ENCODE measurements at places on chromosomes 12 and 14.

DNA sequence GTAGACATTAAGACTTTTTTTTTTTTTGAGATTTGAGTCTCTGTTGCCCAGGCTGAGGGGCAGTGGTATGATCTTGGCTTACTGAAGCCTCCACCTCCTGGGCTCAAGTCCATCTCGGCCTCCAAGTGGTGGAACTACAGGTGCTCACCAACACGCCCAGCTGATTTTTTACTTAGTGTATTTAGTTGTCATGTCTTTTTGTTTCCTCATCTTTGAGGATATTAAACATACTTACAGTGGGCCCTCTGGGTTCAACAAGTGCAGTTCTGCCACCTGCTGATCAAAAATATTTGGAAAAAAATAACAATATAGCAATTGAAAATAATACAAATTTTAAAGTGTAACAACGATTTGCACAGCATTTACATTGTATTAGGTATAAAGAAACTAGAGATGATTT, 4.4 kb upstream of the B4GALNT1 start:
- DNase-seq = no peak

DNA sequence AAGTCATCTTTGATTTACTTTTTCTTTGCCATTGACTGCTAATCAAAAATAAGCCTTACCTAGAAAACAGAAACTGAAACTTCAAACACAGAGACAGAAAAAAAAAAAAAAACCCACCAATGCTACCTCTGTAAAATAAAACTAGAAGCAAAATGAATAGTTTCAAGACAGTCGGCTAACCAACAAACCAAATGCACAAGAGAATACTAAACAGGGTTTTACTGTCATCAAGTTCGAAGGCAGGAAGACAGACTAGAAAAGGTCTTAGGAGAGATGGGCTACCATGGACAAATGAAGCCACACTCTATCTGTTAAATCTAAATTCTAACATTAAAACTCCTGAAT, 59.5 kb downstream of the SEL1L start:
- DNase-seq = no peak

- no peak for DNase-seq
Measured at GRCh38 chr12:25623816-25624215, 70.7 kb upstream of the LMNTD1 start.

DNA sequence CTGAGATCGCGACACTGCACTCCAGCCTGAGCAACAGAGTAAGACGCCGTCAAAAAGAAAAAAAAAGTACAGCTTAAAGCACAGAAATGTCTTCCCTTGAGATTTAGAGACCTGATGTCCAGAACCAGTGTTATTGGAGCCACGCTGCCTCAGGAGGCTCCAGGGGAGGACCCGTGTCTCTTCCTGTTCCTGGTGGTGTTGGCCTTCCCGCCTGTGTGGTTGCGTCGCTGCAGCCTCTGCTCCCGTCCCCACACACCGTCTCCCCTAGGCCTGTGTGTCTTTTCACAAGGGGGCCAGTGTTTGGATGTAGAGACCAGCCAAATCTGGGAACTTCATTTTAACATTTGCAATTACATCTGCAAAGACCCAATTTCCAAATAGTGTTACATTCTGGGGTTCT, 8.6 kb upstream of the FBRSL1 start:
- no peak for DNase-seq

GRCh38 chr12:1318327-1319031, 275.9 kb downstream of the FBXL14 start:
- peak; percentile 42 for DNase-seq

DNA sequence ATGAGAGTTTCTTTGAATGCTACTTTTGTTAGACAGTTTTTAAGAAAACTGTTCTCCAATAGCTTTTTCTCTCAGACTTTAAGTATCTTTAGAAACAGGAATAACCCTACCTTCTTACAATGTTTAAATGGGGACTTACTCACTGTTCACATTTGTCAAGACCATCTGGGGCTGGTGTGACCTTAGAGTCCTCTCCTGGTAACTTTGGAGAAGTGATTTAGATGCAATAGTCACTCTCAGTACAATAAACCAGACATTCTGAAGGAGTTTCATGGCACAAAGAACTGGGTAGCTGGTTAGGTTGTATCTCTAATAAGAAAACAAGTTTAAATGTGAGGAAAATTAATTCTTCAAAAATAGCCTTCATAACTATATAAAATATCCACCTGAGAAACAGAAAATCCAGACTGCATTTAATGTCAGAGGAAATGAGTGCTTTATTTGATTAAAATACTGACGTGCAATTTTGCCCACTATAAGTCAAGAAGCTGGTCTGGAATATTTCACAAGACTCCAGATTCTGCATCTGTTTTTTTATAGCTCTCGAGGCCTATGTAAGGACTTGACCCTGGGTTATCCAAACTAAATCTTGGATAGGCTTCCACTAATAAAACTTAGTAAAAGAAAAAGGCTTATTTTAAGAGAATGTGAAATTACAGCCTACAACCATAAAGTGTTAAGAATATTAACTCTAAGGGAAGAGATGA, 108.7 kb downstream of the PTGER2 start:
- no peak for DNase-seq

DNA sequence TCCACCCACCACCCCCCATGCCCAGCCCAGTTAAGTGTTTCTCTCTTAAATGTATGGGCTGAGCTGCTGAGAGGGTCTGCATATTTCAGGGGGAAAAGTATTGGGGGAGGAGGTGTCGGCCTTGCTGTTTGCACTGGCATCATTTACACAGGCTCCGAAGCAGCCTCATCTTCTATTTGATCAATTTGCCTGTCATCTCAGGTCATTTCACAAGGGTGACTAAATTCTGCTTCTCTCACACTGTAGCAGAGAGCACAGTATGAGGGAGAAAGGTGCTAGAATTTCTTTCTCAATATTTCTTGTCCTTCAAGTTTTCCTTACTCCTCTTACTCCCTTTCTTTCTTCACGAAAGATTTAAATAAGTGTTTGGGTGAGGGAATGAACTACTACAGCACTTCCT, 135.9 kb downstream of the AACS start:
- DNase-seq = no peak

DNA sequence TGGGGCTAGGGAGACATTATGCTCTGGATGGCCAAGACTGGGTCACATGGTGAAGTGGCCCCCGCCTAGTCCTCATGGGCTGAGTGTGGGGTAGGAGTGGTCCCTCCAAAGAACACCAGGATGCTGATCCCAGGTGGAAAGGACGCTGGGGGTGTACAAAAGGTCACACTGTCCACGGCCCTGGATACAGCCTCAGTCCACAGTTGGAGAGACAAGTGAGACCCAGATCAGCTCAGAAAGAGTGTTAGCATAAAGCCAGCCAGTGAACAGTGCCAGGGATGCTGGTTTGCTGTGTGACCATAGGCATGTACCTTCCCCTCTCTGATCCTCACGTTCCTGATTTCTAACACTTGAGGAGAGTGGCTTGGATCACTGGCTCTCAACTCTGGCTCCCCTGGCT, 13.4 kb upstream of the OAS2 start:
- no peak for DNase-seq

DNA sequence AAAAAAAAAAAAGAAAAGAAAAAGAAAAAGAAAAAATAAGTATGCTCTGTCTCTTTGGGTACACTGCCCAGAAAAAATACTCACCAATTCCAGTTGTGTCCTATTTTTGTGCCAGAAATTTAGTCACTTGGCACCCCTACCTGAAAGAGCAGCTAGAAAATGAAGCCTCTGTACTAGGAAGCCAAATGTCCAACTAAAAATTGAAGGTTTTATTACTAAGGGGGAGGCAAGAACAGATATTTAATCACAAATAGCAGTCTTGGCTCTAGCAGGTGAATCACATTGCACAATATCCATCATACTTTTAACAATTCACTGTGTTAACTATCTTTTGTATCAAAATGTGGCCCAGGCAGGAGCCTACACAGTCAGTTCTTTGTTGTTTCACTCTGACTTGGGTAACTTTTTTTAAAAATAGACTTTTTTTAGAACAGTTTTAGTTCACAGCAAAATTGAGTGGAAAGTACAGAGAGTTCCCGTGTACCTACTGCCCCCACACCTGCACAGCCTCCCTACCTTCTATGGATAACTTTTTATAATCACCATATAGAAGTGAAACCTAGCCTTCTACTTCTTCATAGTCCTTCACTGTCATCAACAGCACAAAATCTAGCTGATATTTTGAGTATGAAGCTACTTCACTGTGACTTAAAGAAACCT, 87.1 kb upstream of the ATF7IP start:
- DNase-seq = no peak

- no peak for DNase-seq
Measured at GRCh38 chr14:60420050-60420449, 65.8 kb downstream of the C14orf39 start.

- no peak for DNase-seq
Measured at GRCh38 chr14:82779301-82779700, 1245.6 kb upstream of the SEL1L start.

DNA sequence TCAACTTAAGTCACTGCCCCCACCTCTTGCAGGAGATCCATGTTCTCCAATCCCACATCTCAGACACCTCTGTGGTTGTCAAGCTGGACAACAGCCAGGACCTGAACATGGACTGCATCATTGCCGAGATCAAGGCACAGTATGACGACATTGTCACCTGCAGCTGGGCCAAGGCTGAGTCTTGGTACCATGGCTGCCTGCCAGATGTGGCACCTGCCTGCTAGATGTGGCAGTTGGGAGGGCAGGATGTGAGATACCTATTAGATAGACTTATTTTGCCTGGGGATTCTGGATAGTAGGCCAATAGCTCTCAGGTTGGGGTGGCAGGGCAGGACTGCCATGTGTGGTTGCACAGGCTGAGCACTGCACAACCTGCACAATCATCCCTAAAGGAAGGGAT, 7.9 kb upstream of the KRT86 start:
- DNase-seq = no peak

- peak; percentile 69 for DNase-seq
Measured at GRCh38 chr14:76947078-76947837, 81.2 kb downstream of the IRF2BPL start.

- DNase-seq = no peak
Measured at GRCh38 chr14:90599339-90599738, 202.5 kb downstream of the CALM1 start.

- no peak for DNase-seq
Measured at GRCh38 chr12:124663206-124663605, 95.8 kb upstream of the NCOR2 start.
